ENCODE measurements at places on chromosomes 5 and 9. TPM values are rescaled to one million over a fixed set of nuclear protein-coding genes. Genes with fewer than 3 reads are reported as not detected.

AGTPBP1 gene
- 4.7 TPM for polyA plus RNA-seq

GNE gene
- polyA plus RNA-seq = 13.1 TPM

- peak; percentile 20 for DNase-seq
These were observed 173.6 kb upstream of the MAP3K1 start for GRCh38 chr5:56641635-56642260.

- DNase-seq = peak; percentile 22
These were observed 732 bp downstream of the SNAPC3 start for GRCh38 chr9:15423231-15423985.

DNA sequence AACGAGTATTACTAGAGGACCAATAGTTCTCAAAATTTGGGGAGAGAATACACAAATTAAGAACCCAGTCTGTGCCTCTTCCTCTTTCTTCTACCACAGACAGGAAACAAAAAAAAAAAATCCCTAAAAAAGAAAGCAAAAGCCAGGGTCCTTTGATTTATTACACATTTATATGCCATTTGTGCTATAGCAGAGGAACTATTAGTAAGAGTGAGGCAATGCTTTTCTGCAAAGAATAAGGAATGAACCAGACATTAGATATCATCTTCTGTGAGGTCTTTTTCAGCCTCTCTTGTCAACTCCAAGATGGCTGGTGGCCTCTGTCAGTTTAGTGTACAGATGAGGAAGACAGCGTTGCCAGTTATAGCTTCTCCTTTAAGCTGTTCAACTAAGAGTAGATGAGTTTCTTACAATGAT lies 127.6 kb downstream of the RFX3 start:
- no peak for DNase-seq

DNA sequence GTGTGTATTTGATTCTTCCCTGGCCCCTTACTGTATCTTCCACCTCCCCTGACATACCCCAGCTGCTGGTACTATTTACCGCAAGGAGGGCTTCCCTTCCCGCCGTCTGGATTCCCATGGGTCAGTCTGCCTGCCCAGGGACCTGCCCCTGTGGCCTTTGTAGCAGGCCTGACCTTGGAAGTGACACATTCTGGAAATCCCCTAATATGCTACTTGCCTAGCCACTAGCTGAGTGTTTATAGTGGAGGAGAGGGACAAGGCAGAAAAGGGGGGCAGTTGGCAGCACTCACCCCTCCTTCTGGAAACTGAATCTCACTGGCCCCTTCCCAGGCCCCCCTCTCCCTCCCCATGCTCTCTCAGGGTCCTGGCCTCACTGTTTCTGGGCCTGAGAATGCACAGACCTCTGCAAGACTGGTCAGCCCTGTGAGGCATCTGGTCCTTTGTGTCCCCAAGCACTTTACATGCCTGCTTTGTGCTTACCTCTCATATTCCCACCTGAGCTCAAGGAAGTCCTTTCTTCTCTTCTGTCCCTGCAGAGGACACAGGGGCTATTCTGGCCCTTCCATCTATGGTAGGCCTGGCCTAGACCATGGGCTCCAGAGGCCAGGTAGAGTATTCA lies 8.2 kb upstream of the CCL21 start:
- no peak for DNase-seq

- peak; percentile 85 for DNase-seq
These were observed 230.9 kb upstream of the KLF4 start for GRCh38 chr9:107720501-107720900.

OGN gene
- polyA plus RNA-seq = 59.2 TPM

DNA sequence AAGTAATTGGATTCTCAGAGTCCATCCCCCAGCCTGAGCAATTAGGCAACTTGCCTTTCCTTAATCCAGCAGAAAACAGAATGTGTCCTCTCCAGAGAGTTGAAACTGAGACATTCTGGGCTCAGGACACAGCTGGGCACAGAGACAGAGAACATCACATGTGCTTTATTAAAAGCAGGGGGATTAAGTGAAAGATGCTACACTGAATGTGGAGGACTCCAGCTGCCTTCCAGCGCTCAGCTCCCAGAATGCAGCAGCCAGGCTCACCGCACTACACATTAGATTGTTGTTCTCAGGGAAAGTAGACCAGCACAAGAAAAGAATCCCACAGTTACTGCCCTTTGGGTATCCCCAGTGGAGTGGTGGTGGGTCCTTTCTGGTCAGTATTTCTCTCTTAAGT lies 141.6 kb upstream of the IL12B start:
- DNase-seq = no peak

- no peak for DNase-seq
These were observed 260.8 kb downstream of the GRIA1 start for GRCh38 chr5:153751251-153751650.

DNA sequence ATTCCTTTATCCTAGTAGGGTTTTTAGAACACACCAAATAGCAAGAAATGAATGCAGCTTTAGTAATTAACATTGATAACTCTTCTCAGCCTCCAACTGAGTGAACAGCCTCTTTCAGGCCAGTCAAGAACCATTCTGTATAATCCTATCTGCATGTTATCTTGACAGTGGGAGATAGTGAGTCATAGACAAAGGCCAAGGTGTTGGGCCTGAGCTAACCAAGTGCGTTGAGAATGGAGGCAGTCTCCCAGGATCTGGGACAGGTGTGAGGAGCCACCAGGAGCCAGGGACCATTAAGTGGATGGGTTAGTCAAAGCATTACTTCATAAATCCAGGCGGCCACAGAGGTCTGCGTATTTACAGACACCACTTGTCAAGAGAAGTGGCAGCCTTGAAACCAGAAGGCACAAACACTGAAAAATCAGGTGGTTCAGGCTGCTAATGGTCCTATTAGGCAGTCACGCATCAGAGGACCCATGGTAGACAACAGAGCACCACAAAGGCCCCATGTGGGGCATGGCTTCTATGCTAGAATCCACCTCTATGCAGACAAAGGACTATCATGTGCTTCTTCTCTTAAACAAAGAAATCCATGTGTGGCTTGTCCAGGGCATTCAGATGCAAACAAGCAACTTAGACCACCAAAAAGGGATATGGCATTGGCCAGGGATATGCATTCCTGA lies 409.7 kb upstream of the PIK3R1 start:
- DNase-seq = peak; percentile 40

PLCXD3 gene
- 0.45 TPM for polyA plus RNA-seq

GRCh38 chr9:35756275-35757225 lies 2.5 kb upstream of the MSMP start:
- peak; percentile 82 for DNase-seq

CDKN2B gene
- 15.4 TPM for polyA plus RNA-seq

DNA sequence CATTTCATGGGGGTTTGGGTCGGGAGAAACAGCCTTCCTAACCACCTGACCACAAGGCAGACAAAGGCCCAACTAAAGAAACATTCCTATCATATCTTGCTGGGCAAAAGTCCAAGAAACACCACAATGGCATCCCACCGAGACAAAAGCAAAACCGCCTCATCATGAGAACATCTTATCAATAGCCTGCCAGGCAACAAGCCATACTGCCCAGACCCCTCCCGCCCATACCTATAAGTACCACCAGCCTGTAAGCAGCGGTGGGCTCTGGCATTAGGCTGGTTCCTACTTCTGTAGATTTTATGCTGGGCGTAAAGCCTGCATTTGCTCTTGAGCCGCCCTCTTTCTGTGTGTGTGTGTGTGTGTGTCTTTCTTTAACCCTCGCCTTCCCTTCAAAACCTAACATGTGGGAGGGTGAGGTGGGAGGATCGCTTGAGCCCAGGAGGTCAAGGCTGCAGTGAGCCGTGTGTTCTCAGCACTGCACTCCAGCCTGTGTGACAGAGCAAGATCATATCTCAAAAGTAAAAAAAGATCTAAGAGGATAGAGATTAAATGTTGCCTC lies 56.9 kb downstream of the PDE6A start:
- DNase-seq = peak; percentile 73

GRCh38 chr9:117470902-117471301 lies 56.0 kb upstream of the ASTN2 start:
- DNase-seq = no peak

- no peak for DNase-seq
These were observed 60.2 kb downstream of the NEURL1B start for GRCh38 chr5:172701291-172701656.

GRCh38 chr9:107174441-107174840 lies 108.6 kb upstream of the RAD23B start:
- no peak for DNase-seq

C6 gene
- 0.75 TPM for polyA plus RNA-seq

LECT2 gene
- polyA plus RNA-seq = not detected

DNA sequence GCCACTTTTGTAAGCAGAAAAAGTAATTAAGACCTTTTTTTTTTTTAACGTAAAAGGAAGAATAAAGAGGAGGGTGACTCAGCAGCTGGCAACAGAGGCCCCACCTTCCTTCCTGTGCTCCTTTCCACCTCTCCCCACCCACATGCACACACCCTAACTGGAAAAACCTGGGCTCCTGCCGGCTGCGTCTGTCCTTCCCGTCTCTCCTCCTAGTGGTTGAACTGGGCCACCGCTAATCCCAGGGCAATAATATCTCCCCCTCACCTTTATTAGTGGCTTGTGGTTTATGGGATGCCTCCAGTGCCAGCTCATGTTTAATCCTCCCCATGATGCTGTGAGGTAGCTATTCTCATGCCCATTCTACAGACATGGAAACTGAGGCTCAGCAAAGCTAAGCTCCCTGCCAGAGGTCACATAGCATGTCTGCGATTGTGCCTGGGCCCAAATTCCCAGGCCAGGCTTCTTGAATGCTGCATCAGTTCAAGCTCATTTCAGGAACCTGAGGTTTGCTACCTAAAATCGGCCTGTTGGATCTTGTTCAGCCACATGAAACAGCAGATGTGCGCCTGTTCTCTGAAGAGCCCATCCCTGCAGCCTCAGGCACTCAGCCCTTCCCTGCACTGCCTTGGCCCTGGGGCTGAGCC lies 60.9 kb upstream of the IL17B start:
- peak; percentile 90 for DNase-seq

DNA sequence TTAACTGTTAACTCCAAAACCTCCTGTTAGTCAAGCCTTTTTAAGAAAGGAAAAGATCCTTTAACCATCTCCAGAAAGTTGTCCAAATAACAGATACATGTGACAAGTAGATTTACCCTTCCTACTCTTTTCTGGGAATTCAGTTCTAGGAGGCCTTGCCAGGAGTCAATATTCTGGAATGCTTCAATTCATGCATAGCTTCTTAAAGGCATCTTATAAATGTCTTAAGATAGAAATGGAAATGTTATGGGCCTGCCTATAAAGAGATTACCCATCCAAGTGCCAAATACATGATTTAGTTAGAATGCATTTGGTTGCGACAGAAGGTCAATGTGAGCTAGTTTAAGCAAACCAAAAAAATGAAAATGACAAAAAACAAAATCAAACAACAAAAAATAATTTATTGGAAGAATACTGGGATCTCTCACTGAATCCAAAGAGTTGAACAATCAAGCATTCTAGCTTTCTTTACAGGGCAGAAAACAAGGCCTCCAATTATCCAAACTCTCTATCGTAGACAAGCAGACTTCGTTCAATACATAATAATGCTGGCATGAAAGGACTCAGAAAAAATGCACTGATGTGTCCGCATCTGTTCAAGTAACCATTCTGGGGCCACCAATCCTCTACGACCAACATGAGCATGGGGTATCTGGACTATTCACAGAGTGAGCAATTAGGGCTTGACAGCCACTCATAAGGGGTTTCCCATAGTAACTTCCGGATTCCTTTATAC lies 188.6 kb downstream of the CTNND2 start:
- DNase-seq = no peak

GRCh38 chr9:116496167-116496566 lies 190.9 kb upstream of the TRIM32 start:
- DNase-seq = no peak

NFIB gene
- polyA plus RNA-seq = 7.8 TPM

DNA sequence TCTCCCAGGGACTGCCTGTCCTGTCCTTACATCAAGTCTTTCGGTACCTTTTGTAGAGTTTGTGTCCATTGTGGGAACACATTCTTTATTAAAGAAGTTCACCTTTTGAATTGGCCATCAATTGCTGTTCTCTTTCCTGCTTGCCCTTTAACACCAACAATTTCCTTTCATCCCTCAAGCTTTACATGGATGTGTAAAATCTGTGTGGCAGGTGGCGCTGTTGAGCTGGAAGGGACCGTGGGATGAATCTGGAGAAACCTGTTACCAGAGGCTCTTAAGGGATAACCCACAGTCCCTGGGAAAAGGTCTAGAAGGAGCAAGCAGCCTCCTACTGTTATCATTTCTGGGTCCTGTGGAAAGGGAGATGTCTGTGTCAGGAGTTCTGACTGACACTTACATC lies 7.9 kb upstream of the ZFP62 start:
- DNase-seq = peak; percentile 95

- no peak for DNase-seq
These were observed 367.6 kb downstream of the GLIS3 start for GRCh38 chr9:3931996-3932906.

- no peak for DNase-seq
These were observed 16.6 kb downstream of the SPTLC1 start for GRCh38 chr9:92098638-92099037.

GRCh38 chr9:129493002-129493705 lies 127.7 kb downstream of the C9orf50 start:
- no peak for DNase-seq

DNA sequence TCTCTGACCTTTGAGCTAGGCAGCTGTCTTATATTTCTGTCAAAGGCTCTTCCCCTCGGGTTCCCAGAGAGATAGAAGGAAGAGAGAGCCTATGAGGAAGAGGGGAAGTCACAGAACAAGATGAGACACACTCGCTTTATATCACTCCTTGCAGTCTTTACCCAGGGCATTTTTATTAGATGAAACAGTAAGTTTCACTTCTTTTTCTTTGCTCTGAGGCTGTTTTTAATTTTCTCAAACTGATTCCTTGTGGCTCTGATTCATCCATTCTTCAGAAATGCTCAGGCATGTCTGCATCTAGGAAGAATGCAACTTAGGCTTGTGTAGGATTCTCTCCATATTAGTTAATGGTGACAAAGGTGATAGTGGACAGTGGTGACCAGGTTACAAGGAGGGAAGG lies 132.9 kb upstream of the CHD1 start:
- DNase-seq = no peak

GRCh38 chr9:21682981-21683380 lies 119.5 kb upstream of the MTAP start:
- no peak for DNase-seq

DNA sequence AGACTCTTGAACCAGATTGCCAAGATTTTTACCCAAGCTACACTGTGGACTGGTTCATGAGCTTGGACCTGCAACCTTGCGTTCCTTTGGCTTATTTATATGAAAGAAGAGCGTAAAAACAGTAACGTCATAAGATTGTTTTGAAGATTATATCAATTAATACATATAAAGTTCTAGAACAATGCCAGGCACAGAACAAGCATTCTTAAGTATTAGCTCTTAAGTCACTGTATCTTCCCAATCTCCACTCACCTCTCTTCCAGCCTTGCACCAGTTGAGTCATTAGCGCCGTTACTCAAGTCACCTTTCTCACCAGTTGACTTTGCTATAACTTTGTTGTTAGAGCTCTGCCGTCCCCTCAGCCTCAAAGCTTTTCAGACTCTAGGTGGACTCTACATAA lies 415.7 kb downstream of the PLK2 start:
- DNase-seq = no peak

GRCh38 chr5:94228791-94229190 lies 389.6 kb downstream of the KIAA0825 start:
- peak; percentile 66 for DNase-seq

PRRC2B gene
- 61.5 TPM for polyA plus RNA-seq

GRCh38 chr9:80493258-80493657 lies 921.5 kb downstream of the TLE4 start:
- DNase-seq = no peak

CCNO gene
- polyA plus RNA-seq = not detected

- peak; percentile 53 for DNase-seq
These were observed 13.1 kb upstream of the IFNA5 start for GRCh38 chr9:21317956-21318923.

OTP gene
- not detected for polyA plus RNA-seq

GRCh38 chr5:132746954-132747615 lies at the start of gene CCNI2:
TSS of gene CCNI2 (plus strand) at chr5:132747426. CDS start at chr5:132747496, 70 bp downstream.
- DNase-seq = peak; percentile 87

Measured in small intestine (tissue), 16 donors.